ENCODE measurements at places on chromosomes 4 and X.

DNA sequence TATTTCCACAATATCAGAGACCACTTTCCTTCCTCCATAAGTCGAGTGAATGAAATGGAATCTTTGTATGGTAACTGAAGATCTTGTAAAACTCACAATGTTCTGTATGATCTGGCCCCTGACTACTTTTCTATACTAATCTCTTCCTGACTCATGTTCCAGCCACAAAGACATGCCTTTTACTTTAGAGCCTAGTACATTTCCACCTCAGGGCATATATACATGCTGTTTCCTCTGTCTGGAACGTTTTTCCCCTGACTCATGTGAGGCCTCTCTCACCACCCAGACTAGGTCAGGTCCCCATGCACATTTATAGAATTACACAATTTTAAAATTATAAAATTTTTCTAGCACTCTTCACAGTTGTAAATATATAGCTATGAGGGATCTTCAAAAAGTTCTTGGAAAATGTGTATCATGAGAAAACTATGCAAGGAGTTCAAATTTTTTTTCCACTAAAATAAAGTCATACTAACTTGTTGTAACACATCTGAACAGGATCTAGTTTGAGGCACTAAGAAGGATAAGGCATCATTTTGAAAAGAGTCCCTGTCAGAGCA is 208.8 kb downstream of the SH2D1A start:
- H3K36me3 ChIP-seq: no peaks in the 10 kb centered on the region
- H3K4me1 ChIP-seq: no peaks in the 10 kb centered on the region
- H3K27ac ChIP-seq: no peak overlapping the region
- no peaks in the 10 kb centered on the region for H3K27me3 ChIP-seq
- no peak overlapping the region for H3K4me3 ChIP-seq
- no peak for DNase-seq

DNA sequence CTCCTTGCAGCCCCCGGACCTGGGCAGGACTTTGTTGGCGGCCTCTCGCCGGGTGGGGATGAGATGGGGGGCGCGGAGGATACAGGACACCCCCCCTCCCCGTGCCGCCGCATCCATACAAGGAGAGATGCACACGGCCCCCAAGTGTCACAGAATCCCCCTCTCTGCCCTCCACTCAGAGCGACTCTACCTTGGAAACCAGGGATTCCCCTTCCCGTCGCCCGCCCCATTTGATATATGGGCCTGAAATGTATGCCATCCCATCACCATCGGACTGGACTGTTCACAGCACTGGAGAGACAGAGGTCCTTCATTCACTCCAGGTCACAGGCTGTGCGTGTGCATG is 426 bp downstream of the PORCN start:
- H3K4me3 ChIP-seq: peak overlapping the region; percentile 94
- H3K36me3 ChIP-seq: peaks cover 18% of the 10 kb centered on the region
- no peak for DNase-seq
- peaks cover 22% of the 10 kb centered on the region for H3K4me1 ChIP-seq

DNA sequence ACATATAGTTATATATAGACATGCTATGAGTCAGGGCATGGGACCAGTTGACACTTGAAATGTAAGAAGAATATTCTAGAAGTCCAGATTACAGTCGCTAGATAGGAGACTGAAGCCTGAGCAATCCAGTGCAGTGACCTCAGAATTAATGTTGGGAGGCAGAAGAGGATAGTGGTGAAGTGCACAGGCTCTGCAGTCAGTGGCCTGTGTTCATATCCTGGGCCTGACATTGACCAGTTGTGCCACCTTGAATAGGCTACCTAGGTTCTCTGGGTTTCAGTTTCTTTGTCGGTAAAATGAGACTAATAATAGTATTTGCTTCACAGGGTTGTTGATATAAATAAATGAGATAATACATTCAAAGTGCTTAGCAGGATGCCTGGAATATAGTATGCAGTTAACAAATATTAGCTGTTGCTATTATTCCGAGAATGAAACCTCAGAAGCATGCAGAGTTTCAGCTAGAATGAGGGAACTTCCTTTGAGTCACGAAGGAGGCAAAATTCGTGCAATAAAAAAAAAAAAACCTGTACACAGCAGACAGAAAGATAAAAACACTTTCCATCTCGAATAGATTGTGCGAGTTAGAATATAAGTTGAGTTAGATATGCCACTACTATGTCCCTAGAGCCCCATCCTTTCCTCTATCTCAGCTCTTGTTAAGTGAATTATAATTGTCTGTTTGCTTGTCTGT is 4.0 kb upstream of the SH2D1A start:
- DNase-seq: no peak
- peak overlapping the region; percentile 89 for H3K27ac ChIP-seq
- peaks cover 38% of the 10 kb centered on the region for H3K4me1 ChIP-seq
- peaks cover 14% of the 10 kb centered on the region for H3K36me3 ChIP-seq
- H3K4me3 ChIP-seq: peak overlapping the region; percentile 73

GRCh38 chr4:185119927-185120630 is 23.0 kb upstream of the SLC25A4 start:
- H3K27ac ChIP-seq: no peak overlapping the region
- peaks cover 9% of the 10 kb centered on the region for H3K4me1 ChIP-seq
- peaks cover 2% of the 10 kb centered on the region for H3K36me3 ChIP-seq
- no peak overlapping the region for H3K4me3 ChIP-seq
- peaks cover 39% of the 10 kb centered on the region for H3K27me3 ChIP-seq

DNA sequence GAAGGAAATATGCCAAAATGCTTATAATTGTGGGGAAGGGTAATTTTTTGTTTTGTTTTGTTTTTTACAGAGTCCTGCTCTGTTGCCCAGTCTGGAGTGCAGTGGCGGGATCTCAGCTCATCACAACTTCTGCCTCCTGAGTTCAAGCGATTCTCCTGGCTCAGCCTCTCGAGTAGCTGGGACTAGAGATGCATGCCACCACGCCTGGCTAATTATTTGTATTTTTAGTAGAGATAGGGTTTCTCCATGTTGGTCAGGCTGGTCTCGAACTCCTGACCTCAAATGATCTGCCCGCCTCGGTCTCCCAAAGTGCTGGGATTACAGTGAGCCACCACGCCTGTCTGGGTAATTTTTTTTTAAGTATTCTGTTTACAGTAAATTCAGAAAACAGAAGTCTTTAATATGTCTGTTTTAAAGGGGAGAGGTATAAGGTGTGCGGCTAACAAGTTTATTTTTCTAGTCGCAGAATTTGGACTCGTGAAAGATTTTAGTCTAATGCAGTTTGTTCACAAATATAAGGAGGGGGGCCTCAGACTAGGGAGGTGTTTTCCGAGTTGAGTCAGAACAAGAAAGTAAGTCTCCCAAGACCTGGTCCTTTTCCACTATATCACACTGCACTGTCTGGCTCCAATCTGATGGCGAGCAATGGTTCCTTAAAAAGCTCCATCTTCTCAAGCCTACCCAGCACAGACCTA is 1.5 kb downstream of the ACSL1 start:
- no peaks in the 10 kb centered on the region for H3K27me3 ChIP-seq
- peak overlapping the region; percentile 95 for H3K4me3 ChIP-seq
- no peak for DNase-seq
- peaks cover 51% of the 10 kb centered on the region for H3K4me1 ChIP-seq
- peaks cover 12% of the 10 kb centered on the region for H3K36me3 ChIP-seq

DNA sequence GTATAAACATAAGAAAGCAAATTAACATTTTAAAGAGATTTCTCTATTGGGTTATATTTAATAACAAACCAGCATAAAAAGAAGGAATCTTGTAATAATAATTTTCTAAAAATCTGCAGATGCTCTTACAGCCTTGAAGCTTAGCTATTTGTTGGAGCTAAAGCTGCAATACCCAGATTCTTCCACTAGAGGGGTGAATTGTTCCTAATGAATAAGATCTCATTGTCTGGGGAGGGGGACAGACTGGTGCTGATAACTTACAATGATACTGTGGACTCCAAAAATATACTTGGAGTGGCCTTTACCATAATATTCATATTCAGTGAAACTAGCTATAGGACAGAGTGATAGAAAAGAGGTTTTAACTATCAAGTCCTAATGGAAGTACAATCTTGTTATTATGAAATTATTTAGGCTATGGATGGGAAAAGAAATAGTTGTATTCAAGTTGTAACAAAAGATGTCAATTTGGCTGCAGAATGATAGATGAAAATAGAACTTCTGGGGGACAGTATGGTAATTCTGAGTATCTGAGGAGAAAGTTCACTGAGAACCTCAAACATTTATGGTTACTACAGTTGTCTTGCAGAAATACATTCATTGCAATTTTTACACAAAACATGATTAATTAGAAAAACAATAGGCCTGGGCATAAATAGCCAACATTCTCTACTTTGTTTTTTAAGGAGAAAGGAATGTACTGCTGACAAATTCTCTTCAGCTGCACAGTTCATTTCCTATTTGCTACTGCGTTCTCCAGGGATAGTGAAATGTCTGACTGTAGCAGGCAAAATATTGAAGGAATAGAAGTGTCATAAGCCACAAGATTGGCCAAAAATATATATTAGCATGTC is 443.3 kb downstream of the GBA3 start:
- no peaks in the 10 kb centered on the region for H3K27me3 ChIP-seq
- DNase-seq: no peak
- no peak overlapping the region for H3K27ac ChIP-seq
- H3K36me3 ChIP-seq: no peaks in the 10 kb centered on the region
- H3K4me3 ChIP-seq: no peak overlapping the region
- H3K4me1 ChIP-seq: no peaks in the 10 kb centered on the region

DNA sequence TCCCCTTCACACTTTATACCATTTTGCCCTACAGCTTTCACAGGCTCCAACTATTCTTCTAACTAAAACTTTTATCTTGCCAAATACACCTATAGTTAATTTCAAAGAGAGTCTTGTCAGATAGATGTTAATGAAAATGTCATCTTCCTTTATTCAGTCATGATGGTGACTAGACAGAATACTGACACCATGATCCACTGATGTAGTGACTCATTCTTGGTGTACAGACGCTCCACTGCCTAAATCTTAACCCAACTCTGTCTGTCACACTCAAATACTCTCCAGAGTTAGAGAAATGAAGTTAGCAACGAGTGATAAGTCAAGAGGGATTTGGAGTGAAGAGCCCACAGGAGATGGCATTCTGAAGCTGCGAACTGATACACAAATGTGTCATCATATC is 32.1 kb upstream of the HDAC8 start:
- no peaks in the 10 kb centered on the region for H3K36me3 ChIP-seq
- H3K4me3 ChIP-seq: no peak overlapping the region
- no peaks in the 10 kb centered on the region for H3K4me1 ChIP-seq
- H3K27ac ChIP-seq: no peak overlapping the region
- H3K27me3 ChIP-seq: no peaks in the 10 kb centered on the region
- DNase-seq: no peak

DNA sequence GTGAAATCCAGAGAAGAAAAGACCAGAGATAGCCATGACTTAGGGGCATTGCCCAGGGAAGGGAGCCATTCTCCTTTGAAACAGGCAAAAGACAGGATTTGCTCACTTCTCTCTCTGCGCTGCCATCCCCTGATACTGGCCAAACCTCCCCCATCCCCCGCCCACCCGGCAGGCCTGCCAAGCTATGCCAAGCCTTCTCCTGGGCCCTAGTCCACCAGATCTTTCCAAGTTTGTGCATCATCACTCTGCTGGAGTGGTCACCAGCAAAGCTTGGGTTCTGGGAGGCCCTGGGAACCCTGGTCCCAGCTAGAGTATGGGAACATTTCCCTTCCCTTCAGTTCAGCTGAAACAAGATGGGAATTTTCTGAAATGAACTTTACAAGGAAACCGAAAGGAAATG is 18.4 kb downstream of the EFNB1 start:
- no peak overlapping the region for H3K4me3 ChIP-seq
- DNase-seq: no peak

- no peak for DNase-seq
- H3K27ac ChIP-seq: no peak overlapping the region
- no peaks in the 10 kb centered on the region for H3K27me3 ChIP-seq
Measured at GRCh38 chrX:98071331-98071730, 1187.6 kb downstream of the RPA4 start.

DNA sequence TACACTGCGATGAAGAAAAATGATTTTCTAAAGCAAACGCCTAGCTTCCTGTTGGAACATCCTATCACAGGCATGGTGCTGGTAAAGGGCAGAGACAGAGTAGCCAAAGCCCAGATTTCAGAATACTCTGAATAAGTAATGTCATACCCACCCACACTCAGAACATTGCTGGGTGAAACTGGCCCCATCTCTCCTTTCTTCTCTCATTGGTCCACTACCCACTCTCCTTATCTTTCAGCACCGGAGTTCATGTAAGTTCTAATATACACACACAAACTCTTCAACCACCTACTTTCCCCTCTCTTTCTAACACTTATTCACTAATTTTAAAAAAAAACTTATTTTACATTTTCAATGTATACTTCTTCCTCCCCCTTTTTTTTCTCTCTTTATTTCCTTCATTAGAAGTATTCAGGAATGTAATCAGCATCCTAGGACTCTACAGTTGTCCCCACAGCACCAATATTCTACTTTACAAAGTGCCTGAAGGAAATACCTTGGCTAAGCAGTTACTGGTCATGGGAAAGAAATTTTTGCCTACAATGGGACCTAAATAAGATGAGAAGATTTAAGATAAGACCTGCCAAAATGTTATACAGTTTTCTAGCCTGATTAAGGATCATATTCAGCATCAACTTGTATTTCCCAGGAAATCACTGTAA is 63.0 kb downstream of the SEC24D start:
- no peak overlapping the region for H3K27ac ChIP-seq
- no peak overlapping the region for H3K4me3 ChIP-seq
- H3K36me3 ChIP-seq: peaks cover 7% of the 10 kb centered on the region
- H3K27me3 ChIP-seq: no peaks in the 10 kb centered on the region
- DNase-seq: no peak

- H3K4me3 ChIP-seq: peak overlapping the region; percentile 56
- peaks cover 6% of the 10 kb centered on the region for H3K4me1 ChIP-seq
- H3K36me3 ChIP-seq: peaks cover 7% of the 10 kb centered on the region
- H3K27me3 ChIP-seq: no peaks in the 10 kb centered on the region
- no peak overlapping the region for H3K27ac ChIP-seq
- no peak for DNase-seq
Measured at GRCh38 chr4:6271701-6272465, 2.2 kb downstream of the WFS1 start.

GRCh38 chr4:78155616-78156105 is 98.5 kb downstream of the FRAS1 start:
- no peak overlapping the region for H3K4me3 ChIP-seq
- H3K4me1 ChIP-seq: no peaks in the 10 kb centered on the region
- H3K27ac ChIP-seq: no peak overlapping the region
- H3K36me3 ChIP-seq: peaks cover 2% of the 10 kb centered on the region
- H3K27me3 ChIP-seq: peaks cover 46% of the 10 kb centered on the region

DNA sequence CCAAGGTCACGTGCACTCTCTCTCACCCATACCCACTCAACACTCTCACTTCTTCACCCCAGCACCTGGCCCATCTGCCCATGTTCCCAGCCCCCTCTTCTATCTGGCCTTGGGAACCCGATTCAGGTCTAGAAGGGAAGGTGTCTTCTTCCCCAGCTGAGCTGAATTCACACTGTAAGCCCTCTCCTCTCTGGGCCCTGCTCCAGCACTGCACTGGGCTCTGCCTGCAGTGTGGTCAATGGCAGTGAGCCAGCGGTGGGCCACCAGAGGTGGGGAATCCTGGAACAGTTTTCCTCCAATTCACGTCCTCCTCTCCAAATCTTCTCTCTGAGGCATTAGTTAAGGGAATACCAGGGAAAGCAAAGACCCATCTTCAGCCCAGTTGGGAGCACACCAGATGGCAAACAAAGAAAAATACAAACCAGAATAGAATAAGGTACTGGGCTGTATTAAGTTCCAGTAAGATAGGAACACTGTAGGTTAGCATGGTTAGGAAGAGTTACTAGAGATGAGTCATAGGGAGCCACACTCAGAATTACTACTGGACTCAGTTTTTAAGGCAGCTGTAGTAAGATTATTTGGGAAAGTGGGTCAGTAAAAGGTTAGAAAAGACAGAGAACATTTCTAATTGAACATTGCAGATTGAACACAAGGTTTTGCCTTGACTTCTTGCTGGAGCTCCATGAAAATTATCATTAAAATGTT is 5.0 kb downstream of the AWAT2 start:
- H3K27me3 ChIP-seq: peaks cover 14% of the 10 kb centered on the region
- no peaks in the 10 kb centered on the region for H3K4me1 ChIP-seq
- no peaks in the 10 kb centered on the region for H3K36me3 ChIP-seq

Measured in central memory CD8-positive, alpha-beta T cell (primary cell).